CD4-positive, alpha-beta T cell treated with Interleukin-6 for 4 hours (primary cell): ENCODE measurements at places on chromosomes 11 and 22.

DNA sequence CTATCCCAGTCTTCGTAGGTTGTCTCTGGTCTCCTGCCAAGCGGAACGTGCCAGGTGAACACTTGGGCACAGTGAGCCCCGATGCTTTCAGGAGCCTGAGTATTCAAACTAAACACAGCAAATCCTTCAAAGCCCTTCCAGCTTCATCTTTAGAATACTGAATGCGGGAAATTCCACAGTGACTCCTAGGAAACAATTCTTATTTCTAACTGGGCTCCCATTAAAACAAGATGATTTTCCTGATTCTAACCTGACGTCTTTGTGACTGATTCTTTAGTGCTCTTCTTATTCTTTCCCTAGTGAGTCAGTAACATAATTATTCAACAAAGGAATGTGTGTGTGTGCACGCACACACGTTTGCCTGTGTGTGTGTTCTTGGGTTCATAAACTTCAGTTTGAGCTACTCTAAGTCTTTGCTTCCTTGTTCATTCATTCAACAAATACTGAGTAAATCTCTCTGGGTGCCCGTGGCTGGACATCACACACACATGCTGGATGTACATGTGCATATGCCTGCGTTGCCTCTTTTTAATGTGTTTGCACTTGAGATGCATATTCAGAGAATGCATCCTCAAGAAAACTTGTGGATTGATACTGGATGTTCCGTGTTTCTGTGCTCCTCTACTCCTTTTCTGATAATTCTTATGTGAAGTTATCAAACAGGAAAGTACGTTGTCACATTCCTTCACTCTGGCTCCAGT, 134.5 kb downstream of the WNT7B start:
- DNase-seq: no peak

DNA sequence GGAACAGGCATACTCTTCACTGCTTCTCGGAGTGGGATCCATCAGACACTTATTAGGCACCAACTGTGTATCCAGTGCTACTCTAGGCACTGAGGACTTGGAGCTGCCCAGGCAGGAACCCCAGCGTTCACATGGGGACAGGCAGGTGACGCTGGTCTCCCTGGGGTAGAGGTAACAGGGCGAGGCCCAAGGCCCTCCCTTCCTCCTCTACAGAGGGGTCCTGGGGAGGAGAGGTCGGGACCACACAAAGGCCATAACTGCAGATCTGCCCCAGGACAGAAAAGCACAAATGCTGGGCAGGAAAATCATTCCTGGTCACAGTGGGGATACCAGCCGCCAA, 262.2 kb downstream of the BRD1 start:
- DNase-seq: no peak

- DNase-seq: no peak
Observed at GRCh38 chr11:17591293-17591692, 44.2 kb downstream of the OTOG start.

GRCh38 chr22:47411006-47411405, 648.6 kb downstream of the TBC1D22A start:
- DNase-seq: no peak

GRCh38 chr22:43396934-43397457, 14.8 kb upstream of the MPPED1 start:
- DNase-seq: no peak

GRCh38 chr11:118662401-118663271, 16.8 kb downstream of the TREH start:
- DNase-seq: no peak
